ENCODE measurements at places on chromosomes 4 and X.

GRCh38 chr4:338759-339097 is 1.1 kb downstream of the ZNF141 start:
- no peak for DNase-seq

DNA sequence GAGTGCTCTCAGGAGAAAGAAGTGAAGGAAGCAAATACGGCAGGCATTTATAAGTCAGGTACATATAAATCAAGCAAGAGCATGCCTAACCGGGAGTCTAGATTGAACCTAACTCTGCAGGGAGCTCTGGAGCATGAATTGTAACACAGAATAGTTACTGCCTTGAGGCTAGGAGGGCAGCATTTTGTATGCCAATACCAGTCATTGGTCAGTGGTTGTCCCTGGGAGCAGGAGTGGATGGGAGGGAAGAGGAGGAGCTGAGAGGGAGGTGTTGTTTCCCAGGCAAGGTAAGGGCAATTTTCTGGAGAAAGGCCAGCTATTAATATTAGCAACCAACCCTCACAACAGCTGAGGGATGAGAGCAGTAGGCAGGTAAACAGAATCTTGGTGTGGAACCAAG is 224.7 kb upstream of the DCAF8L1 start:
- no peak for DNase-seq

GRCh38 chr4:140688711-140689598 is 67.2 kb downstream of the TBC1D9 start:
- DNase-seq, result peak; percentile 44

DNA sequence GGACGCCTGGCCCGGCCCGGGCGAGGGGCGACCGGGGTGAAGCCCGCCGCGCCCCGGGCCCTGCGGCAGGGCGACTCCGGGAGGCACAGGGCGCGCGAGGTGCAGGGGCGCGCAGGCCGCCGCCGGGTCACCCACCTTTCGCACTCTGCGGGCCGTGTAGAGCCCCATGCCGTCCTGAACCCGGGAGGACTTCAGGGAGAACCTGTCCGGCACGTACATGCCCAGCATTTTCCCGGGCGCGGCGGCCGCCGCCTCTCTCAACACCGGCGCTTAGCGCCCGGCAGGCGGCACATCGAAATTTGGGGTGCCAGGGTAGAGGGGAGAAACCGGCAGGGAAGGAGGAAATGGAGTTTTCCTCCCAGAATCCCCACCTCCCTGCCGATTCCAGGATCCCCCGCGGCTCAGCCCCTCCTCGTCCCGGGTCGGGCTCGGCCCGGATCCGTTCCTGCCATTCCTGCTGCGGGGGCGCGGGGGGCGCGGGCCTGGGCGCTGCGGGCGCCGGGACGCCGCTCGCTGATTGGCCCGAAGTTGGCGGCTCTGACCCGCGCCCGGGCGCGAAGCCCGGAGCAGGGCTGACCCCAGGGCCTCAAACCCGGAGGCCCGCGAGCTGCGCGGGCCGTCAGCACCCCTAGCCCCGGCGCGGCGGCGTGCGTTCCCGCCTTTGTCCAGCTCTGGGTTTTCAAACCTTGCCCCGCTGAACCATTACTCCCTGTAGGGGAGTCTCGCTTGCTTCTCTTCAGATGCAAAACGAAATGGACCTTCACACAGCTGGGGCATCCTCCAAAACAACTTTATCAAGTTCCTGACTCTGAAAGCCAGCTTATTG is at the start of gene PRDM5:
Gene PRDM5, minus strand, starts transcription at position 346 of the 826 bp plus-strand sequence. Its CDS starts 118 bp downstream, at position 228.
- DNase-seq, result peak; percentile 53

DNA sequence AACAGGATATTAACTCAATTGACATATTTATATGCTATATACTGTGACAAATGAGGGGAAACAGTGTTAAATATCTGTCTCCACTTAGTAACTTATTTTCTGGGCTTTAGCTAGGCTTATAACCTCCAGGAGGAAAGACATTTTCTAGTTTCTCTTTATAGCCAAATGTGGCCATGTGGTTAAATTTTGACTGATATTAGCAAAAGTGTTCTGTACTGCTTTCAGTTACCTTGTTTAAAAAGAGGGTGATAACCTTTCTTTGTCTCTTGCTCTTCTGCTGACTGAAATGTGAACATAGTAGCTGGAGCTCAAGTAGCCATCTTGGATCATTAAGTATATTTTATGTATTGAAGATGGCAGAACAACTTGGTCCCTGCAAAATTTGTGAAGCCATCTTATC is 253.7 kb downstream of the PDHA2 start:
- no peak for DNase-seq

DNA sequence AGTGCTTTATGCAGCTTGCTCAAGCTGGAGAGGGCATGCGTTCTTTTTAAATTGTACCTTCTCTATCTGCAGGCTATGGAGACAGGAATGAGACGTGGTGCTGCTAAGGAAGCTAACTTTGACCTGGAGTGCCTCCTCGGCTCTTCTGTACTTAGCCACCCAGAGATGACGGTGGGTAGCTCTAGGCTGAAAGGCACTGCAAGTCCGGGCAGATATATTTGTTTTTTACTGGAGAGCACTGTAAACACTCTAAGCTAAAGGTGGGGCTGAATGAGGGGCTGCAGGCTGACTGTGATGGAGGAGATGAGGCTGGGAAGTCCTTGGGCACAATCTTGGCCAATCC is 12.1 kb downstream of the ELF4 start:
- no peak for DNase-seq

DNA sequence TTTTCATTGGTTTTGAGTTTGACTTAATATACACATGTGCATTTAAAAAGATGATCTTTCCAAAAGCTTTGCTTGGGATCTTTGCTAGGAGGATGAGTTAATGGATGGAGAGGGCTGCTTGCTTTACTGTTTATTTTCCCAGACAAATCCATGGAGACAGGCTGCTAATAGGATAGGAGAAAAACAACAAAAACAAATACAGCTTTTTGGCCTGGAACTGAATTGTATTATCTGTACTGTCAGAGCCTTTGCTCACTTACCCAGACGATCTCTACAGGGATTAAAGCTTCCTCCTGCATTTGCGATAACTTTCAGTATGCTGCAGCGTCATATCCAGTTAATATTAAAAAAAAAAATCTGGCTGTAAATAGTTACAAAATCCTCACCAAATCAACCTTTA is 190.8 kb upstream of the NUDT6 start:
- no peak for DNase-seq

DNA sequence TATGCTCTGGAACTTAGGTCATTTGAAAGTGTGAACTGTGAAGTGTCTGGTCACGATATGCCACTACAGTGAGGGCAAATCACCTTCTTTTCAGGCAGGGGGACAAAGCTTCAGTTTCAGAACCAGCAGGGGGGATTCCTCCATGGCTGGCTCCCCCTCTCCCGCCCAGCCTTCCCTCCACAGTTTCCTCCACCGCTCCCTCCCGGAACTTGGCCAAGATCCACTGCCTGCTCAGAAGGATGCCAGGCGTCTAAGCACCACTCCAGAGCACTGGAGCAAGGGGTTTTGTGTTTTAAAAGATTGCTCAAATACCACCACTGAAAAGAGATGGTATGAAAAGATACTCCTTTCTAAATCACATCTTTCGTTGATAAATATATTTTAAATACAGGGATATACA is 126.9 kb downstream of the ELOVL6 start:
- DNase-seq, result no peak

GRCh38 chr4:73450398-73451004 is 14.5 kb downstream of the AFP start:
- DNase-seq, result peak; percentile 88

GRCh38 chrX:13120017-13120416 is 75.6 kb upstream of the FAM9C start:
- peak; percentile 22 for DNase-seq

GRCh38 chrX:41482154-41482850 is 35.2 kb downstream of the NYX start:
- no peak for DNase-seq

GRCh38 chr4:113141901-113142346 is 92.5 kb downstream of the ANK2 start:
- DNase-seq, result peak; percentile 54

DNA sequence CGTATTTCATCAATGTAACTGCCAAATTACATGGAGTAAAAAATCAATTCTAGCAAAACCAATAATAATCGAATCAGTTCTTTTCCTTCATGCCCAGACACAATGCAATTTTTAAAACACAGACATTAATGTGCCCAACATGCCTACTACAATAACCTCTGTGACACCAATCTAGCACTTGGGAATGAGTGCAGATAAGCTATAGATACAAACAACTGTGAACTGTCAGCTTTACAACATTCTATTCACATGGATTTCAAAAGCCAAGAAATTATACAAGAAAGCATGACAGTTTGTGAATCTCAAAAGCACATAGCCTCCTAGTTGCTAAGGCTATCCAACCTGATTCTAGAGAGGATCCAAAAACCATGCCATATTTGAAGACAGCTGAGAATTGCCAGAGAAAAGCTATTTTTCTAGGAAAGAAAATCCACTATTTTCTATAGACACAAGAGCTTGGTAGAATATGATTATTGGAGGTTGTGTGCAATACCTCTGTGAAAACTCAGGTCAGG is 80.6 kb downstream of the COMMD8 start:
- no peak for DNase-seq

DNA sequence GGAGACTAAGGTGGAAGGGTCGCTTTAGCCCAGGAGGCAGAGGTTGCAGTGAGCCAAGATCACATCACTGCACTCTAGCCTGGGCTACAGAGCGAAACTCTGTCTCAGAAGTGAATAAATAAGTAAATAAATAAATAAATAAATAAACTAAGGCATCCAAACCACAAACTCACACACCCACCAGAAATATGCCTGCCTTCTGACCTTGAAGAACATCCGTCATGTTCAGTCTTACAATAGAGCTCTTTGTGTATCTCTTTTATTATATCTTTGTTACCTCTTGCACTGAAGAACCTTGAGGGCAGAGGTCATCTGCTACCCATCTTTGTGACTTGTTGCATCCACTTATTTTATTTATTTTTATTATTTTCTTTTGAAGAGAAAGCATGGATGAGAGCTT is 71.6 kb downstream of the PRRG1 start:
- DNase-seq, result no peak

- no peak for DNase-seq
Observed at GRCh38 chr4:184444953-184445309, 29.4 kb downstream of the IRF2 start.

GRCh38 chr4:10639664-10640063 is 44.9 kb downstream of the CLNK start:
- peak; percentile 70 for DNase-seq

- no peak for DNase-seq
Observed at GRCh38 chr4:84512277-84512676, 13.2 kb upstream of the NKX6-1 start.

DNA sequence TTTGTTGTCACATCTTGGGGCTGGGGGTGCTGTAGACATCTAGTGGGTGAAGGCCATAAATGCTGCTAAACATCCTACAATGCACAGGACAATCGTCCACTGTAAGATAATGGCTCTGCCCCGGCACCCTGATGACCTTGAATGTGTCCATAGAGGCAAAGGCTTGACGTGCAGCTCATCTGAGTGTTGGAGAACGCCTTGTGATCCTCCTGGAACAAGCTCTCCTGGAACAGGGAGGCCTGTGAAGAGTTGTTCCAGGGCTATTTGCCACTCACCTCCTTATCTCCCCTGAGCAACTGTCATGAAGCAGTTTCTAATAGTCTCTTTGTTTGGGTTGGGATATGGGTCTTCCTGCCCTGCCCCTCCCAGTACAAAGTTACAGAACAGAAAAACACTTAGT is 15.2 kb upstream of the PCYT1B start:
- DNase-seq, result no peak

Data from fibroblast of upper back skin (primary cell).